Bronchial epithelial cell (primary cell): ENCODE measurements at places on chromosomes 1 and 21.

GRCh38 chr21:14771593-14771992 lies 225.5 kb upstream of the SAMSN1 start:
- no peak for DNase-seq

DNA sequence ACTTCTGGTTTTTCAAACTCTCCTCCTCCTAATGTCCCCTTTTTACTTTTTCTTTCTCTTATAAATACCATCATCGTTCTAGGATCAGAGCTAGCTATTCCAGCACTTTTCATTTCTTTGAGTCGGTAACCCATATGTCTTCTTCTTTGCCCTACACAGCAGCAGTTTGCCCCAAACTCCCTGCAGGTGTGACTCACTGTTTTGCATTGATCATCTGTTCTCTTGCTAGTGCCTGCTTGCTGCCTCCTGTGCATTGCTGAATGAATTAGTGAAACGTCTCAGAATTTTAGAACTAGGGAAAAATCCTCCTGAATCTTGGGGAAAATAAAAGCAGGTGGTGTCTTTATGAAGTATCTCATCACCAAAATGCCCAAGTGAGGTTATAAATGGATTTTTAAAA lies 21.7 kb downstream of the KCNK2 start:
- peak; percentile 46 for DNase-seq

DNA sequence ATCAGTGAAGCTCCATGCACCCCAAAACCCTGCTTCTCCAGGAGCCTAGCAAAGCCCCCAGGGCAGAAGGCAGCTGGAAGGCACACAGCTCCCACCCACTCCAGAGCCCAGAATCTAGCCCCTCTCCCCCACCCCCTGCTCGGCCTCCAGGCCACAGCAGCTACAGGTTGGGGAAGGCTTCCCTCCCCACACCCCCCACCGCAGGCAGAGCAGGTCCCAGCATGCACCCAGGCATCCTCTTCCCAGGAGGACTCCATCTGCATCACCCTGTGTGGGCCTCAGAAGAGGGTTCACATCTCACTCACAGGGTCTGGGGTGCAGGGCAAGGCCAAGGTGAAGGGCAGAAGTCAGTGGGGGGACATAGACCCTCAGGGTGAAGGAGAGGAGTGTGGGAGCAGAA lies 719 bp downstream of the S100A14 start:
- DNase-seq = peak; percentile 57

- peak; percentile 10 for DNase-seq
Measured at GRCh38 chr1:30008998-30009657, 714.3 kb downstream of the MATN1 start.

- no peak for DNase-seq
Measured at GRCh38 chr1:179101566-179101965, 19.7 kb downstream of the TOR3A start.

GRCh38 chr1:9413071-9413876 lies 120.6 kb downstream of the SPSB1 start:
- DNase-seq = peak; percentile 61

DNA sequence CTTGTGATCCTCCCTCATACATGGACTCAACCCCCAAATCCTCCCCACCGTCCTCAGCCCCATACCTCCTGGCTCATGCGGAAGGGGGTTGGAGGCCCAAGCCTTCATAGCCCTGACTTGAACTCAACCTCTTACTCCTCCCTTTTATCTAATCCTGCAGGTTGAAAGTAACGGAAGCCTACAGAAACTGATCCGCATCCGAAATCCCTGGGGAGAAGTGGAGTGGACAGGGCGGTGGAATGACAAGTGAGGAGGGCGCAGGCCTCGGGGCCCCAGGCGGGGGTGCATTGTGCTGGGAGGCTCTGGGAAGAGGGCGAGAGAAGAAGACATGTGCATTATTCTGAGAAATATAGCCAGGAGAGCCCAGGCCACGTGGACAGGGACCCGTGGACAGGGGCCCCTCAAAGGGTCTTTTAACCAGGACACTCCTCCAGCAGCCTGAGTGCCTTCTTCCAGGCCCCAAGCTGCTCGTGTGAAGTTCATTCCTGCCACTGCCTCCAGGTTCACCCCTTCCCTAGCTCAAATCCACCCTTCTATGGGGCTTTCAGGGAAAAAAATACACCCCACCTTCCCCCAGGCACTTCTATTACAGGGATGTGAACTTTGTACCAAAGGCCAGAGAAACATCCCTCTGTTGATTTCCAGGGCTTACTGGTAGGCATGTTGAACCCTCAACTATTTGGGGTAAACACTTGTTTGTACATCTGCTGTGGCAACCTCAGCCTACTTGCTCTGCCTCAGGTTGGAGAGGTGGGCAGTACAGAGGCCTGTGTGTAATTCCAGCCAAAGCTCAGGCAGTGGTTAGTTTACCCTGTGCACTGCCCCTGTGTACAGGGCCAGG lies 38.6 kb downstream of the CAPN2 start:
- no peak for DNase-seq

DNA sequence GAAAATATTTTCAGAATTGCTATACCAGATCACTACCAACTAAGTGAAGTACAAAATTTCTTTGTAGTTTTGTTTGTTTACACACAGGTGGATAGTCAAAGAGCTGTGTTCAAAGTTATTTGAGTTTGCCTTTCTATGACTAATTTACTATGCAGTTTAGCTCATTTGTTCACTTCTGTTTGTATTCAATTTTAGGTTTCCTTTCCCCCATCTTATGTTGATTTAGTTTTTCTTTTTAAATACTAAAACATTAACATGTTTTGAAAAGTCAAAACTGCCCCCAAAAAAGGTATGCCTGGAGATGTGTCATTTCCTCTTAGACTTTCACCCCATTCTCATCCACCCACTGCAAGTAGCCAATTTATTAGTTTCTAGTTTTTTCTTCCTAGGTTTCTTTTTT lies 18.7 kb upstream of the RIPPLY3 start:
- DNase-seq = no peak

- peak; percentile 77 for DNase-seq
Measured at GRCh38 chr1:223001653-223002634, 141.1 kb downstream of the TLR5 start.

DNA sequence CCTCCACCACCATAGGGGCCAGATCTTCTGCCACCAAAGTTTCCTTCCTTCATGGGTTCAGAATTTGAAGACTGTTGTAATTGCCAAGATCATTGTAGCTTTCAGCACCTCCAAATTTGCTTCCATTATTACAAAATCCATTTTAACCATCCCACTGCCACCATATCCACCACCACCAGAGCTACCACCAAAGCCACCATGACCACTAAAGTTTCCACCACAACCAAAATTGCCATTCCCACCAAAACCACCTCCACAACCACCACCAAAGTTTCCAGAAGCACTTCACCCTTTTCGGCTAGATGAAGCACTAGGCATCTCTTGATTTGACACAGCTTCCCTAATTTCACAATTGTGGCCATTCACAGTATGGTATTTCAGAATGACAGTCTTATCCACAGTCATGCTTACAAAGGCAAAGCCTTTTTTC lies 45.2 kb downstream of the SLC30A7 start:
- no peak for DNase-seq

- DNase-seq = no peak
Measured at GRCh38 chr1:113949007-113949406, 19.9 kb downstream of the HIPK1 start.

DNA sequence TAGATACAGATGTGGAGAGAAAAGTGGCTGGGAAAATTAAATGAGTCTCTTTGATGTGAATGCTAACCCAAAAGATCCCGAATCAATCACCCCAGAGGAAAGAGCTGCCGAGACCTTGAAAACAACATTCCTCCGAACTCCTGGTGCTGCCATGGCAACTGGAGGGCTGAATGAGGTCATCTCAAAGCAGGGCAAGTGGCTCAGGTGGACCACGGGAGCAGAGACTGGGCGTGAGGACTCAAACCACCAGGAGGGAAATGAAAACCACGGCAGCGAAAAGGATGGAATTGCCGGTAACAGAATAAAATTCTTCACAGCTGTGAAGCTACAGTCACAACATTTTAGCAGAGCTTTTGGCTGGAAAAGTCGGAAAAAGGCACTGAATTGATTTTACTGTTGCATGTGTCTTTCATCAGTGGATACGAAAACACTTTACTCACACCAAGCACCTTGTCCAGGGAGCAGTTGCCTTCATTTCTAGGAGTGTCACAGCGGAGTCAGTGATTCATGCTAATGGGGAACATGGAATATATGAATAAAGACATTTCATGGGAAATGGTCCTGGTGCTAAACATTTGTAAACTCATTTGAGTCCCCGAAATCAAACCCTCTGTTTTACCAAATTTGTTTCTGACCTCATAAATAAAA lies 23.2 kb upstream of the BECN2 start:
- DNase-seq = peak; percentile 11

DNA sequence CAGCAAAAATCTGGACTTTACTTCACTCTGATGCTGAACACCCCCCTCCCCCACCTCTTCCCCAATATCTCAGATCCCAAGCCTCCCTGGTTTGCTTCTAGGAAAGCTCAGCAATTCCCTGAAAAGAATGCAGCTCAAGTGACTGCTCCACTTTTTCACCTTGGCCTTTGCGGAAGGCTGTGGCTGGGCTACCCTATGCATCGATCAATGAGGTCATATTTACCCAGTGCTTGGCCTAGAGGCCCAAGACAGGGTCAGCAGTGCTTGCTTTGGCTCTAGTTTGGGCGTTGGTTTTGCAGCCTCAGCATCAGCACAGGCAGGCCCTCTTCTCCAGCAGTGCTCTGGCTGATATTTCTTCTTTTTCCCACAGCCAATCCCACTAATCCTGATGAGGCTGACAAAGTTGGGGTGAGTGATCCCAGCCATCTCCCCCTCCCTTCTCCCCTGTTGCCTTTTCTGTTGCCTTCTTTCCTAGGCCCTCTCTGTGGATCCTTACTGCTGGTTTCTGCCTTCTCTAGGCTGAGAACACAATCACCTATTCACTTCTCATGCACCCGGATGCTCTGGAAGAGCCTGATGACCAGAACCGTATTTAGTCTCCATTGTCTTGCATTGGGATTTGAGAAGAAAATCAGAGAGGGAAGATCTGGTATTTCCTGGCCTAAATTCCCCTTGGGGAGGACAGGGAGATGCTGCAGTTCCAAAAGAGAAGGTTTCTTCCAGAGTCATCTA lies 14.2 kb downstream of the FCGR2B start:
- no peak for DNase-seq

DNA sequence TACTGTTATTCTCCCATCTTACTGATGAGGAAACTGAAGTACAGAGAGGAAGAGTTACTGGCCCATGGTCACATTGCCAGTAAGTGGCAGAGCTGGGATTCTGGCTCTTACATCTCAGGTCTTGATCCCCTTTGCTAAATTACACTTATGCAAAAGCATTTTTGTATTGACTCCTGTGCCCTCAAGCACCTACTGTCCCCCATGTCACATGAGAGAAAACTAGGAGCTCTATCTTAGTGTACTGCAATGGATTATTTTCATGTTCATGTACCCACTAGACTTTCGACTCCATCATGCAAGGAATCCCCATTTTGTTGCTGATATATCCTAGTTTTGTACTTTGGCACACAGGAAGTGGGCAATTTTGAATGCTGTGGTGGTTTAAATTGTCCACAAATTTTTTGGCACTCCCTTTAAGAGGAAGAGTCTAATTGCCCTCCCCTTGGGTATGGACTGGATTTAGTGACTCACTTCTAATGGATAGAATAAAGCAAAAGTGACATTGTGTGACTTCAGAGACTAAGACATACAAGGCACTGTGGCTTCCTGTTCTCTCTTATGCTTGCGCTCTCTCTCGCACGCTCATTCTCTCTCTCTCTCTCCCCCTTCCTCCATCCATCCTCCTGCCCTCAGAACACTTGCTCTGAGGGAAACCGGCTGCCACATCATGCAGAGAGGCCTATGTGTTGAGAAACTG lies 43.5 kb upstream of the JAK1 start:
- no peak for DNase-seq

DNA sequence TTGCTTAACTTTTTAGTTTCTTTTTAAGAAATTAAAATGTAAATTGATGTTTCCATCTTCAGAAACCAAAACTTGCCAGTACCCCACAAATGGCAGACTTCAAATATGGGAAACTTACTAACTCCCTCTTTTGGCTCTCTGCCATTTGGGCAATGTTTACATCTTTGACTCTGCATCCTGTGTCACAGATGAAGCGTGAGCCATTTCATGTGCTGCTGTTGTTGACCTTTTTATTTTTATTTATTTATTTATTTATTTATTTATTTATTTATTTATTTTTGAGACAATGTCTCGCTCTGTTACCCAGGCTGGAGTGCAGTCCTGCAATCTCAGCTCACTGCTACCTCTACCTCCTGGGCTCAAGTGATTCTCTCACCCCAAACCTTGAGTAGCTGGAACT lies 16.0 kb upstream of the COG2 start:
- no peak for DNase-seq

- no peak for DNase-seq
Measured at GRCh38 chr1:201163707-201164106, 9.4 kb upstream of the TMEM9 start.

DNA sequence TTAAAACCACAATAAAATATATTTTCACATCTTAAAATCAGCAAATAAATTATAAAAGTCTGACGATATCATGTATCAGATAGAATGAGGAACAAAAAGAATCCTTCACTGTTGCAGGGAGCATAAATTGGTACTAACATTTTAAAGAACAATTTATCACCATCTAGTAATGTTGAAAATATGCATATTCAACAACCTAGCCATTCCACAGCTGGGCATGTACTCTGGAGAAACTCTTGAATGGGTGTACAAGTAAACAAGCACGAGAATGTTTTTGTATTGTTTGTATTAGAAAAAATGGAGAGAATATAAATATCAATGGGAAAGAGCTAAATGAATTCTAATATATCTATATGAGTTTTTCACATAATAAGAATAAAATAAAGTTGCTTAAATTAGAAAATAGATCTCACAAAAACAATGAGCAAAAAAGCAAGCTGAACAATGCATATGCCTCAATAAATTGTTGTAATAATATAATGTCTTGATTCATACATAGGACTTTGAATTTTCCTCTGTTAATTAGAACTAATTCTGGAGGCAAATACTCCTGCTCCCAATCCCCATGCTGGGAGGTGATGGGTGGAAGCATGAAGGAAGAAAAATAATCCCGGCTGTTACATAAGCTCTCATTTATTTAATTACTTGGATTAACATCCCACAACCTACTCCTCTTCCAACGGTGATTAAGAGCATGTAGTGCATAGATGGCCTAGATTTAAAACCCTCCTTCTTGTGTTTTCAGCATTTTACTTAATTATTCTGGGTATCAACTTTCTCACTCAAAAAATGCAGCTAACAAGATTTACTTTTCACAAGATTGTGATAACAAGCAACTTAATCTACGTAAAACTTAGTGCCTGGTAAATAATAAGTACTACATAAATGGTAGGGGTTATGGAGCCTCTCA lies 5.5 kb upstream of the FMO2 start:
- peak; percentile 31 for DNase-seq

GRCh38 chr1:46411010-46411405 lies 16.9 kb downstream of the FAAH start:
- DNase-seq = no peak

- DNase-seq = peak; percentile 2
Measured at GRCh38 chr1:7149080-7149838, 364.0 kb downstream of the CAMTA1 start.

DNA sequence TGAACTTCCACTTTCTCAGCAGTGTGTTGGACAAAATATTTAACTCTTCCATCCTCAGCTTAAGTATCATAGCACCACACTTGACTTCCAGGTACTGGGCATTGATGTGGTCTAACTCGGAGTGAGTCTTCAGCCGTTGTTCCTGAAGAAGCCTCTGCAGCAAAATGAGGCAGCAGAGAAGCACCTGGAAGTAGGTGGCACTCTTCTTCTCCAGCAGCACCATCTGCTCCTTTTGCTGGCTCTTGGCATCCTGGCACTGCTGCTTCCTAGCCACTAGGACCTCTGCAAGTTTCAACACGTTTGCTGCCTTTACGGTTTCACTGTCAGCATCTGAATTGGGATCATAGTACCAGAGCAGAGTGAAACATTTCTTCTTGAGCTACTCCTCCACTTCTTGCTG lies 162.5 kb upstream of the GORAB start:
- no peak for DNase-seq
